ENCODE measurements at places on chromosomes 6 and 20.

GRCh38 chr6:76250666-76251065 is 178.2 kb upstream of the IMPG1 start:
- no peak for DNase-seq

DNA sequence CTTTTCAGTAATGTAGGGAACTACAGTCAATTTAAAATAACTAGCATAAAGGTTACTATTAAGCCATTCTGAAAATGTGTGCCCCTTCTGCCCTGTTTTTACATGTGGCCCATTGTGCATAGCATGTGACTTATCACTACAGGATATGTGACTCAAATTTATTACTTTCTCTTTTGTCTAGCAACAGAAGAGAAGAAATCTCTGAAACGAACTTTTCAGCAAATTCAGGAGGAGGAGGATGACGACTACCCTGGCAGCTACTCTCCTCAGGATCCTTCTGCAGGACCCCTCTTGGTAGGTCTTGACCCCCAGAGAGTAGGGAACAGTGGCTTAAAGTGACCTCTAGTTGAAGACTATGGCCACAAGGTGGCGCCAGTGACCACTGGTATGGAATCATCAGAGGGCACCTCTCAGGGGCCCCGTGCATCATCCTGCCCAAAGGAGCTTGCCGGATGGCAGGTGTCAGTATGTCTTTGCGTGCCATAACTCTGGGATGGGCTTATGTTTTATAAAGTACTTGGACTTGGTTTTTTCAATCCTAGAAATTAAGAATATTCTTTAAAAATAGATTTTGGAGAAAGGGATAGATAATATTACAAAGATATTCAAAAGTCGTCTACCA is 23.9 kb downstream of the RPRD1B start:
- DNase-seq, result peak; percentile 66

GRCh38 chr6:161268531-161269210 is 5.2 kb downstream of the AGPAT4 start:
- no peak for DNase-seq

DNA sequence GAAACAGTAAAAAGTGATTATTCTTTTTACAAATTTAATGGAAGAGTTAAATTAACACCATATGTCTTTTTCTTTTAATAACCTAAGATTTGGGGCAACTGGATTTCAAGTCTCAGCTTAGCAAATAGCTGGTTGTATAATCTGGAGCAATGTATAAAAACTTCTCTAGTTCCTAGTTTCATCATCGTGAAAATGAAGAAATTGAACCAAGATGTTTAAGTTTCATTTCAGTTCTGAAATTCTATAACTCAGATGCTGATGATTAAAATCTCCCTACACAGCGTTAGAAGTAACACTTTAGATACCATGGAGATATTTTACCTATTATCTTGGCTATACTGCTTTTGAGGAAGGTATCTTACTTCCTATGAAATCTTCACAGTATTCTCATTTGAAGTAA is 252.0 kb downstream of the KIF16B start:
- DNase-seq, result no peak
